ENCODE measurements at places on chromosomes 12 and 14.

GRCh38 chr14:34223373-34224148 is 238.5 kb downstream of the SPTSSA start:
- peaks cover 7% of the 10 kb centered on the region for H3K27me3 ChIP-seq
- H3K36me3 ChIP-seq = no peaks in the 10 kb centered on the region
- H3K4me1 ChIP-seq = peaks cover 23% of the 10 kb centered on the region
- no peak overlapping the region for H3K4me3 ChIP-seq

- DNase-seq = no peak
- no peaks in the 10 kb centered on the region for H3K36me3 ChIP-seq
- no peaks in the 10 kb centered on the region for H3K27me3 ChIP-seq
These were observed 274.7 kb downstream of the ZFP36L1 start for GRCh38 chr14:68518166-68518565.

GRCh38 chr12:88579161-88579517 is 1.1 kb downstream of the KITLG start:
- H3K27me3 ChIP-seq = peaks cover 16% of the 10 kb centered on the region
- peak overlapping the region; percentile 95 for H3K4me3 ChIP-seq
- H3K27ac ChIP-seq = peak overlapping the region; percentile 30
- no peaks in the 10 kb centered on the region for H3K36me3 ChIP-seq
- peak; percentile 32 for DNase-seq
- H3K4me1 ChIP-seq = peaks cover 63% of the 10 kb centered on the region

DNA sequence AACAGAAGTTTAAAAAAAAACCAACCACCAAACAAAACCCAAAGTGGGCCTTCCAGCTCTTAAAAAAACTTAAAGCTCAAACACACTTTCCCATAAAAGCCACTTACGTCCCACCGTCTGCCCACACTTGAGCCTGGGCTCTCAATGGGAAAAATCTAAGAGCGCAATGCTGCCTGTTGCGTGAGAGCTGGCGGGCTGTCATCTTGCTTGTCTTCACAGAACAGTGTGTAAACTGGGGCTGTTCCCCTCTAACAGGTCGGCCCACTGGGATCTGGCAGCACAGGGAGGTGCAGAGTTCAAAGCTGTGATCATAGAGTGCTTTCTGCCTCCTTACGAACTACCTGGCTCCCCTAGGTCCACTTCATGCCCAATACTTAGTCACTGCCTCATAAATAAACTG is 80.0 kb downstream of the DICER1 start:
- H3K4me3 ChIP-seq = no peak overlapping the region
- peaks cover 11% of the 10 kb centered on the region for H3K4me1 ChIP-seq
- DNase-seq = no peak
- no peaks in the 10 kb centered on the region for H3K27me3 ChIP-seq
- H3K27ac ChIP-seq = no peak overlapping the region

DNA sequence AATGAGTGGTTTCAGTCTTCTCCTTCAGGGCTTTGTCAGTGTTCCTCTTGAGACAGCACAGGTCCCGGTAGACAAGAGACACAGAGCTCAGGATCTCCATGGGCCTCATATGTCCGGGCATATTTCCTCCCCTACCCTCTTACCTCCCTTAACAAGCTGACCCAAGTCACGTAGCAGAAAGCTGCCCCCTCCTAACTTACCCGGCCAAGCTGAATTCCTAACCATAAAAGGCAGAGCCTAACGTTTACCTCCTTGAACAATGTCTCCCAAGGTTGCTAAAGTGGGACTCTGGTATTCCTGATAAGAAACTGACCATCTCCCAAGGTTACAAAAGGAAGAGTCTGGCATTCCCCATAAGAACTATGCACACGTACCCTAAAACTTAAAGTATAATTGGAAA is 182.2 kb upstream of the USP15 start:
- peaks cover 16% of the 10 kb centered on the region for H3K4me1 ChIP-seq
- no peaks in the 10 kb centered on the region for H3K27me3 ChIP-seq
- no peak for DNase-seq
- H3K36me3 ChIP-seq = no peaks in the 10 kb centered on the region
- H3K27ac ChIP-seq = no peak overlapping the region
- no peak overlapping the region for H3K4me3 ChIP-seq

DNA sequence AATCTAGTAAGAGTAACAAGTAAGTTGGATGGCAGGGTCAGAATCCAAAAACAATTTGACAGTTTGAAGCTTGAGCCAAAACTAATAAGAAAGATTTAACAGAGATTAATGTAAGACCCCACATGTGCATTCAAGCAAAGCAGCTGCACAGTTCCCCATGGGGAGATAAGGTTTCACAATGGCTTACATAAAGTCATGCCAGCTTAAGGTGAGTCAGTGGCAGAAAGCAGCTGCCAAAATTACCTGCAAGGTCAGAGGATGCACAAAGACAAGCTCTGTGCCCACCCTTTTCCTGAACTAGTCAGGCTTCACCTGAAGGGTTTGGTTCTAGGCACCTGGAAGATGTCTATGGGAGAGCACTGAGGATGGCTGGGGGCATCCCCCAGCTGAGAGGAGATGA is 36.6 kb upstream of the KRT77 start:
- DNase-seq = no peak
- H3K36me3 ChIP-seq = no peaks in the 10 kb centered on the region
- no peak overlapping the region for H3K4me3 ChIP-seq
- H3K27me3 ChIP-seq = peaks cover 11% of the 10 kb centered on the region

DNA sequence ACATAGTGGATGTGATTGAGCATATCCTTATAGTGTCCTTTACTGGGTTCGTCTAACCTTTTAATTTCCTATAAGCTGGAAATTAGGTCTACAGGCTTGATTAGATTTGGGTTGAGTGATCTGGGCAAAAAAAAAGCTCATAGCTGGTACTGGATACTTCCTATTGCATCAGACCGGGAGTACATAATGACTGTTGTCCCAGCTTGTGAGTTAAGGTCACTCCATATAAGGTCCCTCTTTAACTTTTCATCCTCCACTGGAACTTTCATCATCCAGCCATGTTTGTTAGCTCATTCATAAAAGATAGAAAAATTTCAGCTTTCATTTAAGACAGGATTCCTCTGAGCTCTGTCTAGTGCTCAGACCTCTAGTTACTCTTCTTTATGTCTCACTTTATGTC is 80.8 kb downstream of the C14orf132 start:
- no peaks in the 10 kb centered on the region for H3K4me1 ChIP-seq
- peaks cover 4% of the 10 kb centered on the region for H3K27me3 ChIP-seq

DNA sequence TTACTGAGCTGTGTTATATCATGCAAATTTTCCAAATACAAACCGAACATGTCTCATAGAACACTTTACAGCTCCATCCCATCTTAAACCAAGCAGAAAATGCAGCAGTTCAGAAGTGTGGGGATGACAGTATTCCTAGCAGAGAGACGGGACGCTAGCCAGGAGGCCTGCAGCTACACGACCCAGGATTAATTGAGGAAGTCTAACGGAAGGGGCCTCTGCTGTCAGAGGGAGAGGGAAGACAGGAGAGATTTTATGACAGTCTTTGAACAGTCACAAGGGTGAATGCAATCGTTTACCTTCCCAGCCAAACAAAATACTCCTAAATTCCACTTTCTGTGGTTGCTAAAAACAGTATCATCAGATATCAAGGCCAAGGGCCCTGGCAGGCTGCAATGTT is 261.9 kb downstream of the TMEM132D start:
- DNase-seq = no peak
- peaks cover 79% of the 10 kb centered on the region for H3K36me3 ChIP-seq
- no peak overlapping the region for H3K27ac ChIP-seq
- no peaks in the 10 kb centered on the region for H3K4me1 ChIP-seq

DNA sequence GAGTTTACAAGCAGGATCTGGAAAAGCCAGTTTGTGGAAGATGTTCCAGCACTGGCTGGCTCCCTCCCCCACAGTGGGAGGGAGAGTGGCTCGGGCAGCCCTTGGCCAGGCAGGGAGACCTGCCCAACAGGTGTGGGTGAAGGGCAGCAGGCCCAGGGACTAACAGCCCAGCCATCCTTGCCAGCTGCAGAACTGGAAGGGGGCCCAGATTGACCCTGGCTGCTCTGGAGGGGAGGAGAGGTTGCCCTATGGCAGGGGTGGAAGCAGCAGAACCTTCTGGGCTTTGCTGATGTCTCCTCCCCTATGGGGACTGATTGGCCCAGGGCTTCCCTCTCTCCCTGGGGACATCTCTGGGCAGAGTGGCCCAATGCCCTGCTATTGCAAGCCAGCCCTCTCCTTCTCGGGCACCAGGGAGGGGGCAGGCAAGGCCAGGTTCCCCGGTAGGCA is 20.5 kb downstream of the IRF2BPL start:
- DNase-seq = no peak
- H3K4me1 ChIP-seq = peaks cover 72% of the 10 kb centered on the region
- no peak overlapping the region for H3K27ac ChIP-seq
- no peaks in the 10 kb centered on the region for H3K36me3 ChIP-seq

- no peak overlapping the region for H3K27ac ChIP-seq
- no peak overlapping the region for H3K4me3 ChIP-seq
- DNase-seq = no peak
- H3K36me3 ChIP-seq = peaks cover 15% of the 10 kb centered on the region
These were observed 592.2 kb downstream of the ETNK1 start for GRCh38 chr12:23217158-23217557.

- no peaks in the 10 kb centered on the region for H3K27me3 ChIP-seq
- H3K4me1 ChIP-seq = peaks cover 25% of the 10 kb centered on the region
- H3K36me3 ChIP-seq = no peaks in the 10 kb centered on the region
- DNase-seq = no peak
These were observed 27.7 kb downstream of the WNK1 start for GRCh38 chr12:779745-780734.

DNA sequence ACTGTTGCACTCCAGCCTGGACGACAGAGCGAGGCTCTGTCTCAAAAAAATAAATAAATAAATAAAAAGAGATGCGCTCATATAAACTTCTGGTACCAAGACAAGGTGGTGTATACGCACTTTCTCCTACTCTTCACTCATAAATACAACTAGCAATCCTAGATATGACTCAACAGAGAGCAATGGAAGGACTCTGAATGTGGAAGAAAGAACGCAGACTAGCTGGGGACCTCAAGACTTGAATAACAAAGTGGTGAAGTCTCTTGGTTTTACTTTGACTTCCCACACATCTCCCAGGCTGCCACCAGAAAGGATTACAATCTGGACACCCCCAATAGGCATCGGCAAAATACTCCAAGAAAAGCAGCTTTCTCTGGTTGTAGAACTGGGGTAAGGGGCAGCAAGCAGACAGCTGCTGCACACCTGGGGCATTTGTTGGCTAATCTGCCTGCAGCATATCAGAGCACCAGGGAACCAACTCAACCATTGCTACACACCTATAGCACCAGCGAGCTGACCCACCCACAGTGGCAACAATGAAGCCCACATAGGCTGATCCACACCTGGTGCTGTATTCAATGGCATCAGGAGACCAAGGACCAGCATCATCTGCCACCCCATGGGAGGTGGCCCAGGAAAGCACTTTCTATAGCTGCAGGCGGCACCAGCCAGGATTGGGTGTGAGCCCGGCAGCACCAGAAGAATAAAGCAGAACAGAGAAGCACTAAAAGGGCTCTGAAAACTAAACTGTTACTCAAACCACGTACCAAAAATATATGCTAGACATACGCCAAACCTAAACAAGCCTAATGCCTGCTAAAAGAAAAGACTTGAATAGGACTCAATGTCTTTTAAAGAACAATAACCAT is 1231.7 kb upstream of the TMEM132C start:
- H3K27me3 ChIP-seq = peaks cover 4% of the 10 kb centered on the region
- H3K4me3 ChIP-seq = no peak overlapping the region
- H3K4me1 ChIP-seq = no peaks in the 10 kb centered on the region
- no peak overlapping the region for H3K27ac ChIP-seq

- peaks cover 3% of the 10 kb centered on the region for H3K4me1 ChIP-seq
- H3K27ac ChIP-seq = no peak overlapping the region
- DNase-seq = no peak
- H3K4me3 ChIP-seq = no peak overlapping the region
- no peaks in the 10 kb centered on the region for H3K36me3 ChIP-seq
- no peaks in the 10 kb centered on the region for H3K27me3 ChIP-seq
These were observed 1154.6 kb downstream of the GALC start for GRCh38 chr14:86838363-86838762.

- no peaks in the 10 kb centered on the region for H3K4me1 ChIP-seq
These were observed 70.5 kb downstream of the GPR65 start for GRCh38 chr14:88075269-88075981.

DNA sequence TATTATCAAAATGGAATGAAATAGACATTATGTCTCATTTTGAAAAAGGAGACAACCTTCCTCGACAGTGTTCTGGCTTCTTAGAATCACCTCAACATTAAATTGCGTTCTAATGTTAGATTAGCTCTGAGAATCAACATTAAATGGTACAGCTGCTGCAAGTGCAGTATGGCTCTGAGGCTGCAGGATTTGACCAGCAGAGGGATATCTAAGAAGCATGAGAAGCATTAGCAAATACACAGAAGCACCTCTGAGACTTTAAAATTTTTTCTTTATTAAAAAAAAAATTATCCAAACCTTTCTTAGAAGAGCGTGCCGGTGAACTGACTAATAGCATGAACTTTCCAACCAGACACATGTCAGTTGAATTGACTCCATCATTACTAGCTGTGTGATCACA is 253.4 kb upstream of the LRIG3 start:
- no peaks in the 10 kb centered on the region for H3K27me3 ChIP-seq
- no peak overlapping the region for H3K4me3 ChIP-seq
- H3K27ac ChIP-seq = no peak overlapping the region

GRCh38 chr12:75658286-75658685 is 146.9 kb upstream of the KRR1 start:
- H3K36me3 ChIP-seq = no peaks in the 10 kb centered on the region
- H3K27ac ChIP-seq = no peak overlapping the region
- H3K4me1 ChIP-seq = peaks cover 4% of the 10 kb centered on the region
- H3K27me3 ChIP-seq = no peaks in the 10 kb centered on the region
- no peak for DNase-seq
